ENCODE measurements at places on chromosomes 1 and 21.

DNA sequence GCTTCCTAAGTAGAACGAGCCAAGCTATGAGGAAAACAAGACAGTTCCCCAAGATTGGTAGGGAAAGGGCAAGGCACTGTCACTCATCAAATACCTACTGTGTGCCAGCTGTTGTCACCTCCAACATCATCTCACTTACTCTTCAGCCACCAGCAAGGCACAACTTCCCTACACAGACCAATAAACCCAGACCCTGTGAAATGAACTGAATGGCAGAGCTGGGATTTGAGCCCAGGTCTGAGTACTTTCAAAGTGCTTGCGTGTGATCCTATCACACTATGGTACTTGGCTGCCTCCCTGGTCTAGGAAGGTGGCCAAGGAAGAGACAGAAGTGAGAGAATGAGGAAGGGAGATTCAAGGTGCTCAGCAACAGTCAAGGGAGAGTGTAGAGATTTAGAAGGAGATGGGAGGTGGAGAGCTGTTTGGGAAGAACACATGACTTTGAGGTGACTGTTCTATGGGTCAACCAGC, 16.7 kb upstream of the TRIM63 start:
- DNase-seq = no peak

- no peak for DNase-seq
Measured at GRCh38 chr21:42839271-42840231, 39.8 kb downstream of the WDR4 start.

DNA sequence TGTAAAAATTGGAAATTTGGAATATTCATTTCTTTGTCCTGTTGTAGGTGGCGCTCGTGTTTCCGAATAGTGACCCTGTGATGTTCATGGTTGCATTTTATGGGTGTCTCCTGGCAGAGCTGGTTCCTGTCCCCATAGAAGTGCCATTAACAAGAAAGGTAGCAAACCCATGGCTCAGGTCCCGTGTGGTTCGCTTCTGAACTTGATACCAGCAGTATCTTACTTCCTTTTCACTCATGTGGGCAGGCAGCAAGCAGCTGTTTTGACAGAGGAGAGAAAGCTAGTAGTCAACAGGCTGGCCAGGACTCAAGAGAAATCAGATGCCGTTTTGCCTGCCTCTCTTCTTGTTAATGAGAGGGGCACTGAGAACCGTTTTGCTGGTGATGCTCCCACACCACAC, 72.8 kb downstream of the S100B start:
- DNase-seq = no peak

DNA sequence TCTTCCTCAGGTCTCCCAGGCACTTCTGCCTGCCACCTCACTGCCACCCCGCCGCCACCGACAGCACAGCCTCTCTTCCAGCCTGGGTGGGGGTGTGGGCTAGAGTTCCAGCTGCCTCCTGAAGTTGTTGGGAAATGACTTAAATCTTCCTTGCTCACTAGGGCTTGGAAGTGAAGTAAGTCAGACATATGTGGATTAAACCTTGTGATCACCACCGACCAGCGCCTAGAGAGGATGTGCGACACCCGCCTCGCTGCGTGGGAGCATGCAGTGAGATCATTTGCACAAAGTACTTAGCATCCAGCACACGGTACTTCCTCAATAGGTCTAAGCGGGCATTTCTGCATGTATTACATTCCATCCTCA, 71.4 kb upstream of the FAM20B start:
- DNase-seq = no peak

GRCh38 chr1:97758541-97759057, 162.2 kb downstream of the DPYD start:
- no peak for DNase-seq

DNA sequence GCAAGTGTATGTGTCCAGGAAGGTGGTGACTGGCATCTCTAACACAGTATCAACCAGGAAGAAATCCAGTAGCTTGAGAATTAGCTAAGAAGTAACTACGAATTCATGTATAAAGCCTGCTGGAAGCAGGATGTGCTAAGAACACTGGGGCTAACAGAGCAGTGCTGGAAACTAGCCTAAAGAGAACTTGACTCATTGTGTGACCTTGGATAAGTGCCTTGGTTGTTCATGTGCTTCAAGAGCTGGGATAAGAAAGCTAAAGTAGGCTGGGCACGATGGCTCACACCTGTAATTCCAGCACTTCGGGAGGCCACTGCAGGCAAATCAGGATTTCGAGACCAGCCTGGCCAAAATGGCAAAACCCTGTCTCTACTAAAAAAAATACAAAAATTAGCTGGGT, 186.9 kb downstream of the RRAGC start:
- DNase-seq = no peak

DNA sequence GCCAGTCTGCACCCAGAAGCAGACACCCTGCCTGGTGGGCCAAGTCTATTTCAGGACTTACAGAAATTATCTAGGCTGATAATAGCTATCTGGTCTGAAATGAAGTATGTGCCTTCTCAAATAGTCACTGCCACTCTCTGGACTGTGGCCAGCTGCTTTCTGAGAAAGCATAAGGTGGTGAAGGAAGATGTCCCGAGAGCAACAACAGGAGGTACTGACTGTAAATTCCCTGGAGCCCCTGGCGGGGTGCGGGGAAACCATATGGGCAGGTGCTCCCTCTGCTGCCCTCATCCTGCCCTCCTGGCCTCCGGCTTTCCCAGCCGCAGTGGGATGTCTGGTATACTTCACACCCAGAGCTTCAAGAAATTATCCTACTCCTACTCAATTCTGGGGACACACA, 86.8 kb downstream of the TGFBR3 start:
- DNase-seq = no peak

Data from hematopoietic multipotent progenitor cell treated with erythropoietin and hydrocortisone succinate and interleukin-3 and kit ligand, for 6 days (in vitro differentiated cells).